ENCODE measurements at places on chromosomes 2 and 18.
A peak's percentile ranks its signal among the peaks of the same experiment; 100 is the strongest.

- DNase-seq: peak; percentile 21
These were observed 4.9 kb upstream of the NEUROD1 start for GRCh38 chr2:181685150-181685688.

DNA sequence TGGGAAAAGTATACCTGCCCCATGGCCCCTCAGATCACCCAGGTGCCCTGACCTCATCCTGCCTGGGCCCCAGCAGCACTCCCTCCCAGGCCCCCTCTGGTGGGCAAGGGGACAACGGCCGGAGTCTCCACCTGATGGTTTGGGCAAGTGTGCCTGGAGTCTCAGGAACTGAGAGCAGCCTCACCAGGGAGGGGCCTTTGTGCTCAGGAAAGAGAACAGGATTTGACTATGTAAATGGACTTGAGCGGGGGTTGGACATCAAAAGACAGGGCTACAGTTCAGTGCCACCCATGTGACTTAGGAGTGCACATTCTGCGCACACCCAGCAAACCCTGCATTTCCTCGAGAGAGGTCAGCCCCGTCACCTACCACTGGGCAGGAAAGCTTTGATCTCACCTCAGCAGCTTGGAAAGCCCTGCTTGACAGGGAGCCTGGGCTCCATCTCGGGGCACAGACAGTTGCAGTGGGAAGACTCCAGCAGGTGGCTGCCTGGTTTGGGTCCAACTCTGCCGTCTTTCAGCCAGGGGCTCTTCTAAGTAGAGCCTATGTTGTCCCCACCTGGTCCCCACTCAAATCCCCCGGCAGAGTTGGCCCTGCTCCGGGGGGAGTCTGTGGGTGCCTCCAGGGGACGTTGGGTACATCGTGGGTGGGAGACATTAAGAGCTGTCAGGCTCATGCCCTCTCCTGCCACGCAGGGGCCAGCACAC lies 3.3 kb downstream of the INPP5D start:
- DNase-seq: no peak

GRCh38 chr2:107553539-107553938 lies 273.2 kb upstream of the RGPD4 start:
- DNase-seq: peak; percentile 43

DNA sequence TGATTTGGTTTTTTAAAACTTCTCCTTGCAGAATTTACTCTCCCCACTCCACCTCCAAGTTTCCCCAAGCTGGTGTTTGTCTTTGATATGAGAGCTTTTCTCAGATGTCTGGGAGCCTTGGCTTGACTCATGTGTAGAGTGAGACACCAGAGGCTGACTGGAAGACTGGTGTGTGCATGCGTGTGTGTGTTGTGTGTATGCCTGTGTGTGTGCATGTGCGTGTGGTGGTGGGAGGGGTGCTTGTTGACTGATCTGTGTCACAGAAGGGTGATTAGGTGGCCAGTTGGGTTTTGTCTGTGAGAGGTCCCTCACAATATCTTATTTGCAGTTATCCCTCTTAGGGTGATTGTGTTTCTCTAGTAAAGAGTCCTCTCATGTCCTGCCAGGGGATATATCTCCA lies 50.5 kb upstream of the HPCAL1 start:
- no peak for DNase-seq

- no peak for DNase-seq
These were observed 37.7 kb upstream of the CTDP1 start for GRCh38 chr18:79641722-79642497.

GRCh38 chr2:45973426-45973825 lies 322.0 kb downstream of the PRKCE start:
- DNase-seq: no peak

GRCh38 chr18:34598120-34598635 lies 111.9 kb upstream of the DTNA start:
- DNase-seq: no peak

DNA sequence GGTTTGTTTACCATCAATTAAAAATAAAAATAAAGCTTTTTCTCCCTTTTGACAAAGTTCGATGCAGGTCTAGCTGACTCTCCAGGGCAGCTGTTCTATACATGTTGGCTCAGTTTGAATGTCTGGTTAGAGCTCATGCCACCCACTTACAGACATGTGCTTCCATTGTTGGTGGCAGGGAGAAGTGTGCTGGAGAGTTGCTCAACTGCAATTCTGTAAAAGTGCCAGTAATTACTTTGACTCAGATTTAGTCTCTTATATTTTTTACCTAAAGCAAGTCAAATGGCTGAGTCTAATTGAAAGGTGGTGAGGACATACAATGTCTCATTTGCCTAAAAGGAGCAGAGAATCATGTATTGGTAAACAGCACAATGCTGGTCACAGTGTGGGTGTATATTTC lies 609.1 kb upstream of the SYT4 start:
- DNase-seq: no peak

- DNase-seq: peak; percentile 82
These were observed 224.7 kb downstream of the SLC8A1 start for GRCh38 chr2:40227210-40227609.

Measured in RPMI7951 (cell line).